ENCODE measurements at places on chromosomes 3 and 15.
A peak's percentile ranks its signal among the peaks of the same experiment; 100 is the strongest.

DNA sequence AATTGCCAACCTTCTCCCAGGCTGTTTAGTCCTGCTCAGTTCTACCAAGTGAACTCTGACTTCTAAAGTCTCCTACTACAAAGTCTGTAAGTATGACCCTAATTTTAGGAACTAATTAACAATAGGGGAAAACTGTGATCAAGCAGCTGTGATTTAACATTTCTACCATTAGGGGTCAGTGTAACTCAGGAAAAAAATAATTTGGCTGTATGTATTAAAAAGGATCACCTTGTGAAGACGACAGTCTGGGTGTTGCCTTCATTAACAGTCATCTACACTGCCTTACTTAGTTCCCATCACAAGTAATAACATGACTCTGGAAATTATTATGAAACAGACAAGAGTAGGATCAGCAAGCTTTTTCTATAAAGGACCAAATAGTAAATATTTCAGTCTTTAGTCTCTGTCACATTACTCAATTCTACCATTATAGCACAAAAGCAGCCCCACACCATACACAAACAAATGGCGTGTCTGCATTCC, 4.2 kb upstream of the NPHP3 start:
- no peak for DNase-seq

GRCh38 chr3:179921500-179921899, 115.2 kb downstream of the PEX5L start:
- DNase-seq, result no peak

DNA sequence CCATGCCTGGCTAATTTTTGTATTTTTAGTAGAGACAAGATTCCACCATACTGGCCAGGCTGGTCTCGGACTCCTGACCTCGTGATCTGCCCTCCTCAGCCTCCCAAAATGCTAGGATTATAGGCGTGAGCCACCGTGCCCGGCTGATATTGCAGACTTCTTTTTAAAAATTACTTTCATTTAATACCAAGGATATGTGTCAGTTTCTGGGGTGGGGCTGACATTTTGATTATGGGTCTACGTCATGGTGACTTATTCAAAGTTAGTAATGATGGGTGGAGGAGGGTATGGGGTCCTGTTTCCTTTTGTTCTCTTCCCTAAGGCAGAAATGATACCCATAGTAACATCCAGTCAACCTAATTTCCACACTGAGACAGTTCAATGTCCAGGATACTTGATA, 34.7 kb downstream of the GBE1 start:
- DNase-seq, result no peak

GRCh38 chr15:57327985-57328471, 48.3 kb upstream of the CGNL1 start:
- no peak for DNase-seq

- DNase-seq, result peak; percentile 73
These were observed 106.5 kb upstream of the ACP3 start for GRCh38 chr3:132210476-132211346.

- no peak for DNase-seq
These were observed 16.2 kb downstream of the RBP2 start for GRCh38 chr3:139460076-139460475.

DNA sequence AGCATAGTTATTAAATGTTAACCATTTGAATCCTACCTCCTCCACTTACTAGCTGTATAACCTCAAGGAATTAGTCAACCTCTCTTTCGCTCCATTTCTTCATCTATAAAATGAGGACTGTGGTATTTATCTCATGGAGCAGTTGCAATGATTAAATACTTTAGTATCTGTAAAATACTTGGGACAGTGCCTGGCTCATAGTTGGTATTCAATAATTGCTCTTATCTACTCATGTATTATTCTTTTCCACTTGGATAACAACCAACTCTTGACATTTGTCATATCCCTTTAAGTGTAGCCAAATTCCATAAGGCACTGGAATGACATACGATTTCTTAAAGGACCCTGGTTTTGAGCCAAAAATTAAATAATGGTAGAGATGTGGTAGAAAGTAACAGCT, 72.0 kb downstream of the FSIP1 start:
- DNase-seq, result no peak

- no peak for DNase-seq
These were observed 29.5 kb downstream of the CFAP100 start for GRCh38 chr3:126424039-126424717.

GRCh38 chr15:46309914-46310313, 675.1 kb downstream of the SQOR start:
- no peak for DNase-seq

GRCh38 chr3:14353502-14353901, 48.9 kb upstream of the SLC6A6 start:
- DNase-seq, result no peak

- DNase-seq, result no peak
These were observed 13.1 kb upstream of the KCTD6 start for GRCh38 chr3:58478781-58479180.

DNA sequence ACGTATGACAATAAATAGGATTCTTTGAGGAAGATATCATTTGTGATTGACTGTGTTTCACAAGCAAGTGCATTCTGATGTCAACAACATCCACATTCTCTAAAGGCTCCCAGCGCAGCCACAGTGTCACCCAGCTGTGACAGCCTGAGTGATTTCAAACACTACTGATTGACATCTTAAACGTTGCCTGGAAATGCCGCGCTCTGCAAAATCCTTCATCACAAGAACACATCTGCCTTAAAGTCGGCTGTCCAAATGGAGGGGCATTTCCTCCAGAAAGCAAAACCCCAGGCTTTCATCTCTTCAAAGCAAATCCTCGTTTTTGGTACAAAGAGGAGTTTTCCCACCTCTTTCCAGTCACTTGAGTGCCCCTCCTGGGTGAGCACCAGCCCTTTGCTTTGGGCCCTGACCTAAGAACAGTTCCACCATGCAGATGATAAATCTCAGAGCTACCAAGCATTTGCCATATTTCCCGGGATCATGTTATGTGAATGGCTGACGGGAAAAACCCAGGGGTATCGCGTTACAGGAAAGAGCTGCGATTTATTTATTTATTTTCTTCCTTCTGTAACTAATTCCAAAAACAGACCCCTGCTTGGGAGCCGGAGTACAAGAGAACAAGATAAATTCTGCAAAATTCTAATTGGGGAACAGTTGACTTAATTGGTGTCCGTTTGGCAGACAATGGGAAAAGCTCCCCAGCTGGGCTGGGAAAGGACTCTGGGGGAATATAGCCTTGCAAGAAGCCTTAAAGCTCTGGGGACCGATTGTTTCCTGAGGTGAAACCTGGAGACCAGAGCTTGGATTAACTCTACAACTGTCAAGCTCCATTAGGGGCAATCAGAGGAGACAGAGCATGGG, 703.8 kb upstream of the NR2F2 start:
- DNase-seq, result no peak

DNA sequence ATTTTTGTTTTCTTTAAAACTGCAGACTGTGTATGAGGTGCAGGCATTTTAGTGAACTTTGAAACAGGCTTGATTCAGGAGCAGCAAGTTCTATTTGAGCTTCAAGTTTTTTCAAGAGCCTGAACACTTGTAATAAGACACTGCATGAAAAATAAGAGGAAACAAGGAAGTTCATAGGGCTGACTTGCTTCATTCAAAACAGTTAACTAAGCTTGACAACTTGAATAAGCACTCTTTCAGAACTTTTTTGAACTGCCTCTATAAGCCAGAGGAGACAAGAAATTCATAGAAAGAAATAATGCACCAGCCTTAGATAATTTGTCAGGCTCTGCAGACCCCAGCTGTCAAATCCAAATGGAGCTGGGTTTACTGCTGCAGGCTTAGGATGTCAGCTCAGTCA, 130.2 kb downstream of the SSR3 start:
- DNase-seq, result no peak

GRCh38 chr15:95259965-95260364, 1028.6 kb downstream of the MCTP2 start:
- no peak for DNase-seq

GRCh38 chr3:197125636-197126035, 96.0 kb upstream of the MELTF start:
- no peak for DNase-seq

DNA sequence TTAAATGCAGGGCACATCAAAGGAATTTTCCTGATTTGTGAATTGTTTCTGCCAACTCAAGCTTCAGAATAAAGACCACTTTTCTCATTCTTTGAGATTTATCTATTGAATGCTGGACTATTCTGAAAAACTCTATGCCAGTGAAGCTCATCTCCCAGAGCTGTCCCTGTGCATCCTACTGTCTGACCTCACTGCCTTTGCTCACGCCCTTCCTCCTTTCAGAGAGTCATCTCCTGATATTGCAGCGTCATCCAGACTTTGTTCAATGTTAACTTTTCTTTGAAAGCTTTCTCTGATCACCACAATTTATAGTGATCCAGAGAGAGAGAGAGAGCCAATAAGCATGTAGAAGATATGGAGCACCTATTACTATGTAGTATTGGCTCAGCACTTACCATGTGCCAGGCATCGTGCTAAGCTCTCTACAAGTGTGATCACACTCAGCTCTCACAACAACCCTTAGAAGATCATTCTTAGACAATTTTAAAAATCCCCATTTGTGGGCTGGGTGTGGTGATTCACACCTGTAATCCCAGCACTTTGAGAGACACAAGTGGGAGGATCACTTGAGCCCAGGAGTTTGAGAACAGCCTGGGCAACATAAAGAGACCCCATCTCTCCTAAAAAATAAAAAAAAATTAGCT, 30.2 kb upstream of the TLE3 start:
- DNase-seq, result no peak

GRCh38 chr3:63353383-63353782, 75.3 kb downstream of the SYNPR start:
- no peak for DNase-seq

GRCh38 chr15:33005582-33005981, 188.9 kb downstream of the FMN1 start:
- DNase-seq, result no peak

- no peak for DNase-seq
These were observed 18.1 kb downstream of the CRABP1 start for GRCh38 chr15:78358102-78358870.

GRCh38 chr3:154780263-154780662, 299.9 kb upstream of the MME start:
- DNase-seq, result no peak

DNA sequence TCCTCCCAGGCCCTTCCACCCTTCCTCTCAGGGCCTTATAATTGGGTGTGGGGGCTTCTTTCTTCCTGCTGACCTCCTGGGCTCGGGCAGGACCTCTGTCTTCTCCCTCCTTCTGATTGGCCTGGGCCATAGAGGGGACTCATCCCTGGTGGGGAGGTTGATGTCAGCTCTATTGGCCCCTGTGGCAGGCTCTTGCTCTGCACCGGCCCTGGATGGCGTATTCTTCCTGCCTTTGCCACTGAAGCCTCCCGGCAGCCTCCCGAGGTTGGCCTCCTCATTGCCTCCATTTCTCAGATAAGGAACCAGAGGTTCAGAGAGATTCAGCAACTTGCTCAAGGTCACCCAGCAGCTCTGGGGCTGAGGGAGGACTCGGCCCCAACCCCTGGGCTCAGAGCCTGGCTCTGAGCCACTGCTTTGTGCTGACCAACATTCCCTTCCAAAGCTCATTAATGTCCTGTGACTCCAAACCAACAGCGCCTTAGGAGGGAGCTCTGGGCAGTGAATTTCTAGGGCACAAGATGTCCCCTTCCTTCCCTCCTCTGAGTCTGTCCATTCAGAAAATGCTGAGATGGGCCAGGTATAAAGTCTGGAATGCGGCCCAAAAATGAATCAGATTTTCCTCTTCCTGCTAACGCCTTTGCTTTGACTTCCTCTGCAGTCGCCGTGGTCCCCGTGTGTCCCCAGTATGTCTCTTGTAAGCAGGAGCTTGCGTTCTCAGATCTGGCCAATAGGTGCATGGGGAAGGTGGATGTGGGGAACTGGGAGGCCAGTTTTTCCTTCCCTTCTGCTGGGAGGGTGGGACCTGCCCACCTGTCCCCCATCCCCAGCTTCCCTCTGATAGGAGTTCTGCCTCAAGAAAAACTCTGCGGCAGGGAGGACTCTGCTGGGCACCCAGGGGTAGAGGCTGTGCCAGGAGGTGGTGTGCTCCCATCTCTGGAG, 74.2 kb downstream of the HMCES start:
- no peak for DNase-seq

DNA sequence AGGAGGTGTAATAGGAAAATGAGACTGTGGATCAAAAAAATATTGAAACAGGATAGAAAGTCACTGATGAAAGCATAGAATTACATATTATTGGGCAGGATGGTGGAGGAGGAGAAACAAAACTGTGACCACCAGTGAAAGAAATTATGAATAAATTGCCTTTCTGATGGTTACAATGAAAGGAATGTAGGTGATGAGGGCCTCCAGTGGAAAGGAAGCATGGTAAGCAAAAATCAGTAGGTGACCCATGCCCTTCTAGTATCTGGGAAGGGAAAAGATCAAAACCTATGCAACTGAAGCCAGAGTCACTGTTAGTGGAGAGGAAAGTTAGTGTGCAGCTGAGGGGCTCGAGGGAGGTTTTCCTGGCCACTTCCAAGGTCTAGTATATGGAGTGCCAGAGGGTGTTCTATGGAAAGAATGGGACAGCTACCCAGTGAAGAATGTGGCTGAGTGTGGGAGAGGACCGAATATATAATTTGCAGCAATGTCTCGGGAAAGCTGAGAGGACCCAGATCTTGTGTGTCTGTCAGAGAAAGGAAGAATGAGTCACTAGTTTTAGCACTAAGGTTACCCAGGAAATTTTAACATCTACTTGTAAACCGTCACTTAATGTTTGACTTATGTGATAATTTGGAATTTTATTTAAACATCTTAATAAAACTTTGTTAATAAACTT, 146.2 kb downstream of the NFKBIZ start:
- DNase-seq, result no peak

GRCh38 chr3:154274348-154274747, 49.9 kb downstream of the DHX36 start:
- no peak for DNase-seq

- DNase-seq, result no peak
These were observed 30.7 kb upstream of the CSTA start for GRCh38 chr3:122294359-122294758.

DNA sequence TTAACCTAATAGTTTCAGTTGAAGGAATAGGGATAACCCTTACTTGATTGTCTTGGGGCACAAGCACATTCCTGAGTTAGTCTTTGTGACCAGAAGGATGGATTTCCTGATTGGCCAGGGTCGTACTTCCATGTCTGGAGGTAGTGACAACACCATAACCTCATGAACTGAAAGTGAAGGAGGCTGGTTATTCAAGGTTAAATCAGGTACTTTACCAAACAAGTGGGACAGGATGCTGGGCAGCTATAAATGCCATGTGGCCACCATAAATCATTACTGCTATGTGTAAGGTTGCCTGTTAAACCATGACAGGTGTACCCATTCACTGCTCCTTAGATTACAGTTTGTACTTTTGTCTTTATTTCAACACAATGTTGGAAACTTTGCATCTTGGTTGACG, 128.3 kb upstream of the SAMMSON start:
- no peak for DNase-seq

- DNase-seq, result no peak
These were observed 499.4 kb upstream of the MDFIC2 start for GRCh38 chr3:70811880-70812279.

- DNase-seq, result peak; percentile 29
These were observed 21.2 kb downstream of the IL5RA start for GRCh38 chr3:3089017-3089416.

GRCh38 chr3:122014741-122015140, 7.3 kb downstream of the ILDR1 start:
- DNase-seq, result no peak

- no peak for DNase-seq
These were observed 504.9 kb downstream of the EDEM1 start for GRCh38 chr3:5692446-5692845.

All from Peyer's patch (tissue), 4 donors.